Large intestine (tissue), 12 donors: ENCODE measurements at places on chromosomes 4 and X. TPM values are rescaled to one million over a fixed set of nuclear protein-coding genes. Genes with fewer than 3 reads are reported as not detected.

SSX2B gene
- not detected for polyA plus RNA-seq

HTR2C gene
- not detected for polyA plus RNA-seq

FBXO8 gene
- 21.1 TPM for polyA plus RNA-seq

GABRG1 gene
- polyA plus RNA-seq = 0.03 TPM

TLR8 gene
- polyA plus RNA-seq = 0.67 TPM

CTAG2 gene
- not detected for polyA plus RNA-seq

SPANXN1 gene
- 0.06 TPM for polyA plus RNA-seq

SPIN3 gene
- polyA plus RNA-seq = 21.0 TPM

ANXA5 gene
- polyA plus RNA-seq = 333 TPM

BMP3 gene
- polyA plus RNA-seq = 7.6 TPM

REELD1 gene
- polyA plus RNA-seq = 0.45 TPM

ADH1A gene
- polyA plus RNA-seq = 1.3 TPM

NDP gene
- 0.54 TPM for polyA plus RNA-seq
